CD4-positive, alpha-beta memory T cell (primary cell): ENCODE measurements at places on chromosomes 4 and X.

DNA sequence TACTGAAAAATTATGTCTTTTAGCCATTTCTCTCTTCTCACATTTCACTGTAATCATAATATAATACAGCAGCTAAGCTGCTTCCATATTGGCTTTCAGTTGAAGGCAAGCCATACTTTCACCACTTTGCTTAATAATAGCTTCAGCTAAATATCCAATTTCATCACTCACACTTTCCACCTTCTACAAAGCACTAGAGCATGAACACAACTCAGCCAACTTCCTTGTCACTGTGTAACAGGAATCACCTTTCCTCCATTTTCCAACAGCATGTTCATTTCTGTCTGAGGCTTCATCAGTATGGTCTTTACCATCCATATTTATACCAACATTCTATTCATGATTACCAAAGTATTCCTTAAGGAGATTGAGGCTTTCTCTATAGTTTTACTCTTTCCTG lies 219.8 kb upstream of the CTSO start:
- DNase-seq: no peak

GRCh38 chr4:158913766-158914165 lies 144.9 kb downstream of the FNIP2 start:
- DNase-seq: no peak

- DNase-seq: no peak
These were observed 210.9 kb downstream of the FRMPD4 start for GRCh38 chrX:12349201-12349600.

- no peak for DNase-seq
These were observed 36.7 kb downstream of the QRFPR start for GRCh38 chr4:121344098-121344497.

GRCh38 chr4:15054541-15054940 lies 52.3 kb downstream of the CPEB2 start:
- DNase-seq: no peak

DNA sequence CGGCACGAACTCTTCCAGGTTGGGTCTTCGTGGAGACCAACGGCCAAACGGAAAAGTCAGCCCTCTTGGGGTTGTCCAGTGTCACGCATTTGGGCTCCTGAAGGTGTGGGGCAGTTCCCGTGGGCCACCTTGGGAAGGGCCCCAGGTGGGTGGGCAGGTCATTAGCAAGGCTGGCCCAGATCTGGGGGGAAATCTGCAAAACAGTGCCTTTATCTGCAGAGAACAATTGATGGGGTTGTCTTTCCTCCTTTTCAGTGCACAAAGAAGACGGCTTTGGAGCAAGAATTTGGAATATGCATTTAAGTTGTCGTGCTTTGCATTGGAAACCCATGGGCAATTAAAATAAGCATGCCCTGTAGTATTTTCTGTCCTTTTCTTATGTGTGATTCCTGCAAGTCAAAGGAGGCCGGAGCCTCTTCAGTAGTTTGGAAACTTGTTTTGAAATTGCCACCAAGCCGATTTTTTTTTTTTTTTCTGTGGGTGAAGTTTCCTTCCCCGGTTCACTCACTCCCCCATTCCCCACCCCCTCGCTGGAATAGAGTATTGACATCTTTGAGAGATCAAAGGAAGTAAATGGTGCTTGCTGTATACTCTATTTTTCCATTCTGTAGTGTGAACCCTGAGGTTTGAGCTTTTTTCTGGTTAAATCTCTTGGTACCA lies 9.8 kb downstream of the ZIC3 start:
- no peak for DNase-seq

- no peak for DNase-seq
These were observed 10.0 kb downstream of the SMC1A start for GRCh38 chrX:53412446-53412845.

DNA sequence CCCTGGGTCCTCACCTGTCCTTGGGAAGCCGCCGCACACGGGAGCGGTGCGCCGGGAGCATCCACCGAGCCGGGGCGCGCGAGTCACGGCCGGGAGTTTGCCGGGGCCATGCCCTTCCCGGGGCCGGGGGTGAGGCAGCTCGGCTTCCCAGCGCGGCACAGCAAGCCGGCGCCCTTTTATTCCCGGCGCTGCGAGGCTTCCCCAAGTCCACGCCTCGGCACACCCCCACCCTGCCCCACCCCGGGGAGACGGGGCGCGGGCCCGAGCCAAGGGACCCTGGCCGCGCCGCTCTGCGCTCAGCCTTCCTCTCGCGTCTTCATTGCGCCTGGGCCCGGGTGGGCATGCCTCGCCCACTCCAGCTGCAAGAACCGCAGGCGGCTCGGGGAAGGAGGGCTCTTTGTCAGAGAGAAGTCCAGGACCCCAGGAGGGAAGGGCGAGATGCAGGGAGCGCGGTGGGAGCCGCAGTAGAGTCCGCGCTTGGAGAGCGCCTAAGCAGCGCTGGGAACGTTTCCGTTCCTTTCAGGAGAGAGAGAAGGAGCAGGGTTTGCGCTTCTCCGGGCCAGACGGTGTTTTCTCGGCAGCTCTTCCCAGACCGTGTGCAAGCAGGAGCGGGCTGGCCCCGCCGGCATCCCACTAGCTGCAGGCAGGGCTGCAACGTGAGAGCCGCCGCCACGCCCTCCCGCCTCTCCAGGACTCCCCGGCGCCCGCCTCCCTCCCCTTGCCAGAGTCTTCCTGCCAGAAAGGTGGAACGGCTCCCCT lies at the start of gene MXRA5:
Gene MXRA5, minus strand, starts transcription at position 152 of the 759 bp plus-strand sequence. CDS start 2,819 bp downstream, outside the sequence.
- DNase-seq: no peak

GRCh38 chrX:13341491-13342101 lies 21.7 kb upstream of the ATXN3L start:
- no peak for DNase-seq

- DNase-seq: no peak
These were observed 126.7 kb downstream of the EMCN start for GRCh38 chr4:100391086-100391485.

GRCh38 chr4:116058129-116058528 lies 944.7 kb upstream of the NDST4 start:
- no peak for DNase-seq

GRCh38 chrX:11462136-11462535 lies 168.9 kb downstream of the AMELX start:
- DNase-seq: no peak

GRCh38 chrX:21126661-21127060 lies 247.6 kb upstream of the CNKSR2 start:
- no peak for DNase-seq

DNA sequence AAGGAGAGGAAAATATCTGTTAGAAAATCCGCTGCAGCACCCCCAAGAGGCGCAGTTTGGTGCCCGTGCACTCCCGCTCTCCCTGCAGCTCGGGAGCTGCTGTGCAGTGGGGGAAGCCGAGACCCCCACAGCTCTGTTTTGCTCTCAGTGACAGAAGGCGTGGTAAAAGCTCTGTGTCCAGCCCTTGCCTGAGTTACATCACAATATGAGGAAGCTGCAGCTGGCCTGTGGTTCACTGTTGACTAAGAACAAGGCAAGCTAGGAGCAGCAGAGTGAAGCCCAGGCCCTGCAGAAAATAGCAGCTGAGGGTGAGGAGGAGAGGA lies 88.5 kb upstream of the ADRA2C start:
- DNase-seq: no peak

DNA sequence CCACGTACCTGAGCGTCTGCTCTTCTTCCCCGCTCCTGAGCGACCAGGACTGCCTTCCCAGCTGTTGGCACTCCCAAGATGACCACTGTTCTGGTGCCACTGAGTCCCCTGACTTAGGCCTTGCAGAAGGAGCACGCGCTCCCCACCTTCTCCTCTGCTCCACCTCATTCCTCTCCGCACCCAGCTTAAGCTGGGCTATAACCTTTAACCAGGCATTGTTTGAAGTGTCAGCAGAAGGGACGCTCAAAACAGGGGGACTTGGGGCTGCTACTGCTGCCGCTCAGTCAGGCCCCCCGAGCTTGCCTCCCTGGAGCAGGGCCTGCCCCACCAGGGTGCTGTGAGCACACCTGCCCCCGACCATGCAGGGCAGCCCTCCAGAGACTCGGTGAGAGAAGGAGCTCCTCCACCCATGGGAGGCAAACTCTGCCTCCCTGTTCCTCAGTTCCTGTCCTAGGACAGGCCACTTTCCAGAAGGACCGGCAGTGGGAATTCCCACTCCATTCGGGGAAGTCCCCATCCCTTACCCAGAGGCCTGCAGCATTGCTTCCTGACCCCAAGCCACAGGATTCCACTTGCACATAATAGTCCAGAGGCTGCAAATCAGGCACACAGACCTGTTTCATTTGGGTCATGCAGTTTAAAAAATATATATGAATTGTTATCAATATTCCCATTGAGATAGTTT lies 99.7 kb upstream of the ENPP6 start:
- no peak for DNase-seq

GRCh38 chr4:115287426-115287825 lies 174.0 kb upstream of the NDST4 start:
- no peak for DNase-seq

DNA sequence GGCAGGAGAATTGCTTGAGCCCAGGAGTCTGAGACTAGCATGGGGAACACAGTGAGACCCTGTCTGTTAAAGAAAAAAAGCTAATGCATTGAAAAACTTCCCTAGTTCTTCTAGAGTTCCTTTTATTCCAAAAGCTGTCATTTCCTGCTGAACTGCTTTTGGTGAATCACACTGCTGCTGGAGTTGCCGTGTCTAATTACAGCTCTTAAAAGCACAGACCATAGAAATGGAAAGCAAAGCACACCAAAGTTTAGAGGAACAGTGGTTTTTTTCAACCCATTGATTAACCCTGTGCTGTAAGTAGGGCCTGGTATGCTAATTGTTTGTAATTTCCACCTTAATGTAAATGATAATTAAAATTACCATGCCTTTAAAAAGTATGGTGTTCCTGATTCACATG lies 52.4 kb downstream of the SEPTIN11 start:
- DNase-seq: no peak

GRCh38 chrX:65783746-65784145 lies 116.3 kb downstream of the MSN start:
- no peak for DNase-seq

DNA sequence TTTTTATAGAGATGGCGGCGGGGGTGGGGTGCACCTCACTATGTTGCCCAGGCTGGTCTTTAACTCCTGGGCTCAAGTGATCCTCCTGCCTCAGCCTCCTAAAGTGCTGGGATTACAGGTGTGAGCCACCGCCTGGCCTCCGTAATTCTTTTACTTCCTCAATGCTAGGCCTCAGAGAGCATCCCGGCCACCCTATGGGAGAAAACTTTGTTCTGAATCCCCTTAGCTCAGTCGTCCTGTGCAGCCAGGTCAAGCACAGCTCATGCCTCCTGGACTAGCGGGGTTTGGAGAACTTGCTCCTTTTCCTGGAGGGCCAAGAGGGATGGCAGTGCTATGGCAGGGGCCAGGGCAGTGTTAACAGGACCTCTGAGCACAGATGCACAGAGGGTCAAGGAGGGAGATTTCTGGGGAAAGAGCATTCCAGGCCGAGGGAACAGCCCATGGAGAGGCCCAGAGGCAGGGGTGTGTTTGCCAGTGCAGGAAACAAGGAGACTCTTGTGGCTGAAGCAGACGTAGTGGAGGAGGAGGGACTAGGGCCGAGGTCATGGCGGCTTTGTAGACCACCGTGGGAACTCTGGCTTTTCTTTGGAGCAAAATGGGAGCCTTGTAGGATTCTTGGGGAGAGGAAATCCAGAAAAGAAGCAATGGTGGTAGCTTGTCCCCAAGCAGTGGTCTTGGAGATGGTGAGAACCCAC lies 9.8 kb upstream of the TNIP2 start:
- DNase-seq: no peak

- DNase-seq: no peak
These were observed 11.0 kb upstream of the FGF5 start for GRCh38 chr4:80255329-80256095.

DNA sequence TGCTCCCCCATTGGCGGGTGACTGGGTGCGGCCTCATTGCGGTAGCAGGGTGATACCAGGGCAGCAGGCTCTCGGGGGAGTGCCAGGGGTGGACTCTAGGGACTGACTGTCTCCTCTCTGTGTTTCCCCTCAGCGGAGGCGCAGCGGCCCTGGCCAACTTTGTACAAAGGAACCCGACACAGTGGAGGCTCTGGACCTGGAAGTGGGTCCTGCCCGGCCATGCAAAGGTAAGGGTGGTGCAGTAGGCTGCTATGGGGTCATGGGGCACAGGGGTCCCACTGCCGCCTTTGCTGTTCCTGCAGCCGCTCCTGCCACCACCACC lies 16.3 kb downstream of the SULT1B1 start:
- no peak for DNase-seq

DNA sequence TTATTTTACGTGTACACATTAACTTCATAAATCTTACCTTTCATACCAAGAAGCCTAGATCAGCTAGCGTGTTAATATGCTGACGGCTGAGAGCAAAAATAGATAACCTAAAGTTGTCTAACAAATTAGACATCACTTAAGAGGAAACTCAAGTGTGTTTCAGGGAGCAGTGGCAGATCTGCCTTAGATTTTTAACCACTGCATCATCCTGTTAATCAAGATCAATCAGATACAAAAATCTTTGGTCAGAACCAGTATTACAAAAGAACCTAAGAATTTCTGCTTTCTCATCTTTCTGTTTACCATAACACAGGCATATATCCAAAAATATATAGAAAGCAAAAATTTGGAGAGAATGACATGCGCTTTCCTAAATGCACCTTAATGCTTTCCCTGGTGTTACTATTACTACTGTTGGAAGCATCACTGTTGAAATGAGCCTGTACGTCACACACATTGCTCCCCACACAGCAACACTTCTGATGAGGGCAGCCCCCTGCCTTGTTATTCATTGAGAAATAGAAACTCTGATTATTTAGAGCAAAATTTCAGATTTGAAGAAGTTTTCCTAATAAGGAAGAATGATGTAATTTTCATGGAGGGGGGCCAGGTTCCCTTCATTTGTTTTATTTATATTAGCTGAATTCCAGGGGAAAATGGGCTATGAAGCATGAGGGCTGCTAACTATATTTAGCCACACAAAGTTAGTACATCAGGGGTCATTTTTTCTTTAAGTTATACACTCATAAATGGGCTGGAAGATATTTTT lies 152.3 kb downstream of the CBR4 start:
- DNase-seq: no peak

DNA sequence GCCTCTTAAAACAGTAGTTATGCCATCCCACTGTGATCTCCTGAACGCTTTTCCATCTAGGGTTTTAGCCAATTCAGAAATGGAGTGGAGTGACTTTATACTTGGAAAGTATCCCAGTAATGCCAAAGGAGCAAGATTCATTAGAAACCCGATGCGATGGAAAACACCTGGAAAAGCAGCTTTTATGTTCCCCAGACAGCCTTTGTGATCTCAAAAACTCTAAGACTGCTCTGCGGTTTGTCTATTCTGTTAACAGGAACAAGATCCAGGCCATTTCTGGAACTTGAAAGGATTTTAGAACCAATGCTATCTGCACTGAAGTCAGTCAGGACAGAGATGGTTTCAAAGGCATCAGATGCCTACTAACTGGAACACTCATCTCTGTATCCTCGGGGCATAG lies 145.1 kb downstream of the APBB2 start:
- no peak for DNase-seq

DNA sequence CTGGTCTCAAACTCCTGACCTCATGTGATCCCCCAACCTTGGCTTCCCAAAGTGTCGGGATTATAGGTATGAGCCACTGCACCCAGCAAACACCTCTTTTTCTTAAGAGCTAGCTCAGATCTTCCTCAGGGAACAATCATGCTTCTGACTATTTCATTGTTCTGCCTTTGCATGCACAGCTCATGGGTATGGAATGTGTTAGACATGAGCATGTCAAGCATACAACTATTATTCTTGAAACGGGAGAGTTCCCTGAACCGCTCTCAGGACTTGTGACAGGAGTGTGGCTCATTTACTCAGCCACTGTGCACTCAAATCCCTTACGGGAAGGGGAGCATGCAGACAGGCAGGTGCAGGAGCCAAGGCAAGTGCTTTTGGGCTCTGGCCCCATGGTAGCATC lies 231.7 kb upstream of the TAPT1 start:
- no peak for DNase-seq
